NCI-H524 (cell line): ENCODE measurements at places on chromosomes 5 and 9.

DNA sequence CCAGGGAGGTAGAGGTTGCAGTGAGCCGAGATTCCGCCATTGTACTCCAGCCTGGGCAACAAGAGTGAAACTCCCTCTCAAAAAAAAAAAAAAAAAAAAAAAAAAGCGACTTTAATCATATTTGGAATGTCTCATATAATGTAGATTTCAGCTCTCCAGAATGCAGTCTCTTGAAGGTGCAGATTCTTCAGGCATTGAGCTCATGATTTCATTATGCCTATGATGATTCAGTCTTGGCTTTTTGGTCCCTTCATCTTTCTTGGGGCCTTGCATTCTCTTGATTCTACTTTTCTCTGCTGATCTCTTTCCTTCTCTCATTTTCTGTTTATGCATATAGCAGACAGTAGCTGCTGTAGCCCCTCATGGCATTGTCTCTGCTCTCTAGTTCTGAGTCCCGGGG, 22.9 kb downstream of the KDM4C start:
- DNase-seq = no peak

GRCh38 chr9:30459156-30459555, 1925.3 kb upstream of the ACO1 start:
- no peak for DNase-seq

DNA sequence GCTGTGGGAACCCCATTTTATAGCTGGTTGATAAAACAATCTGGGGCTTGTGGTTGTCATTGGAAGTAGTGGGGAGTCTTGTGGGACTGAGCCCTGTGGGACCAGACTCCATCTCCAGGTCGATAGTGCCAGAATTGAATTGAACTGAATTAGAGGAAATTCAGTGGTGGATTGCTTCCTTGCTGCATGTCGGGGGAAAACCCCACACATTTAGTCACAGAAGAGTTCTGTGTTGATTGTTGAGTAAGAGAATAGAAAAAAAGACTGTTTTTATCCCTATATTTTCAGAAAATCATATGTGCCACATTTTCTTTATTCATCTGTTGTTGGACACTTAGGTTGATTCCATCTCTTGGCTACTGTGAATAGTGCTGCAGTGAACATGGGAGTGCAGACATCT, 209.7 kb downstream of the ARHGEF28 start:
- DNase-seq = no peak

- no peak for DNase-seq
Observed at GRCh38 chr5:130138406-130139045, 234.3 kb downstream of the CHSY3 start.

DNA sequence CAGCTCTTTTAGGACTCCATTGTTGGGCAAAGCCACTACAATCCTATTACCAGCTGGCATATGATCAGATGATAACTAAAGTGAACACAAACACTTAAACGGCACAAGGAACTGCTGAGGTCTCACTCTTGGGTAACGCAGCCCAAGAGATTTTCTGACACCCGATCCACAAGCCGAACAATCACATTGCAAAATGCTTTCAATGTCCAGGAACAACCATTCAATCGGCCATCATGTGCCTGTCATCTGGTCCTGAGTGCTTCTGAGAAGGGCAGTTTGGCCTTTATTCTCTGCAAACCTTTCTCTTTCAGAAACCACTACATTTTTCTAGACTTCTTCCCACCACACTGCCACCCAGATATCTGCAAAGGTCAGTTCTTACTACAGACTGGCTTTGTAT, 283.1 kb downstream of the GLIS3 start:
- DNase-seq = peak; percentile 52

DNA sequence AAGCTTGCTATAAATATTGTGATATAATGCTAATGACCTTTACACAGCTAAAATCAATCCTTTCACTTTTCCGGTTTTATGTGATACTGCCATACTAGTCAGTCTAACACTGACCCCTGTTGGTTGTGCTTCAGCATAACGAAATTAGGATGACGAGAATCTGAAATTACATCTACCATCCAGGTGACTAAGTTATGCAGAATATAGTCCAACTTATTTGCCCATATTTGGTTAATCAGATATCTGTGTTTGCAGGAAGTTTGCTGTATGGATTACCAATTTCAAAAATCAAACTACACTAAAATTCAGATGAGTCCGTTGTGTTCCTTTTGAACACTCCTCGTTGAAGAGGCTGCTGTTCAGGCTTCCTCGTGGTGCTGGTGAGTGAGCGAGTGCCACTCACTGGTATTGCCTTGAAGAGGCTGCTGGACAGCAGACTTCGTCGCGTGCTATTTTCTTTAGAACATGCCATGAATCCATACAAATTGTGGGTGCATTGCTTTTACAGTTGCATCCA, 32.5 kb downstream of the TENT4A start:
- peak; percentile 22 for DNase-seq

DNA sequence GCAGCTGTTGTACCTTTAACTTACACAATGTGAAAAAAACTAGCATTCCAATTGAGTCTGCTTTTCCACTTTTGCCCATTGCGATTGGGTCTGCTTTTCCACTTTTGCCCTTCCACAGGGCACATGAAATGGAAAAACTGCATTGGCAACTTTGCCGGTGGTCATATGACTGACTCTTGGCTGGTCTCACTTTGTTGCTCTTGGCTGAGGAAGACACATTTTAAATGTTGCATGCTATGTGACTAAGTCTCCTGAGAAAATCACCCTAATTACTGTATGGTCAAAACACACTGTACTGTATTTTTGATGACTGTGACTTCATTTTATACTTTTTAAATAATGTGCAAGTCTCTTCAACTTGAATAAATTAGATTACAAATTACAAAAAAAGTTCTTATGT, 1.6 kb upstream of the OXCT1 start:
- DNase-seq = no peak

- DNase-seq = no peak
Observed at GRCh38 chr5:80607832-80608231, 37.8 kb upstream of the ANKRD34B start.

DNA sequence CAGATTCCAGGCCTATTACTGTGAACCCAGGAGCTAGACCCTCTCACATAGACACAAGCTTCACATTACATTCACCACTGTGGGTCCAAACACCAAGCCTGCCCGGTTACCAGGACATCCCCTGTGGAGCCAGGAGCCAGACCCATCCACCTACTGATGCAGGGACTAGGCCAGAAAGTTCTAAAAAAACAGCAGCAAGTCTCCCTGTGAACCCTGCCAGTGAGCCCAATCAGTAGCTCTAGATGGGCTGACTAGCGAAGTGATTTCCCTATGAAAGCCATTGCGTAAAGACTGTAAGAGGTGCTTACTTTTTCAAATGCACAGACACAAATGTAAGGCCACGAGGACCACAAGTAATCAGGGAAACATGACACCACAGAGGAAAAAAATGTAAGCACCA, 352.3 kb downstream of the TMEM161B start:
- DNase-seq = no peak

- no peak for DNase-seq
Observed at GRCh38 chr9:125444956-125445506, 183.4 kb downstream of the GAPVD1 start.

DNA sequence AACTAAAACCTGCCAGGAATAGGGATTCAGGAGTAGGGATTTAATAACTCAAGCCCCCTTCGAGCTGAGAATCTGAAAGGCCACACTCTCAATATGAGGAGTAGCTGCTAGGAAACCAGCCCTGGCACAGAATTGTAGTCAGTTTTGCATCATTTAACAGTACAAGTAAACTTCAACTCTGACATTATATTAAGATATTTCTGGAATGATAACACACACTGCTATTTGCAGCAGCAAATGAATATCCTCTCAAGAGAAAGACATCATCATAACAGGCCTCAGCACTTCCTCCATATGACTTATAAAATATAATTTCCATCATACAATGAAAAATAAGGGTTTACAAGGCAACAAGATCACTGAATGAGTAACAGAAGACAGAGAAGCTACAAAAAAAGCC, 138.2 kb upstream of the RFX3 start:
- no peak for DNase-seq
